ENCODE measurements at places on chromosomes 6 and 20. TPM values are rescaled to one million over a fixed set of nuclear protein-coding genes. Genes with fewer than 3 reads are reported as not detected.
A peak's percentile ranks its signal among the peaks of the same experiment; 100 is the strongest.

- DNase-seq: peak; percentile 13
Observed at GRCh38 chr6:150651808-150652470, 52.3 kb downstream of the PLEKHG1 start.

- DNase-seq: peak; percentile 95
Observed at GRCh38 chr6:133916650-133917151, 27.8 kb downstream of the TCF21 start.

GRCh38 chr6:103893141-103893581 is 966.6 kb downstream of the HACE1 start:
- DNase-seq: peak; percentile 4

DNA sequence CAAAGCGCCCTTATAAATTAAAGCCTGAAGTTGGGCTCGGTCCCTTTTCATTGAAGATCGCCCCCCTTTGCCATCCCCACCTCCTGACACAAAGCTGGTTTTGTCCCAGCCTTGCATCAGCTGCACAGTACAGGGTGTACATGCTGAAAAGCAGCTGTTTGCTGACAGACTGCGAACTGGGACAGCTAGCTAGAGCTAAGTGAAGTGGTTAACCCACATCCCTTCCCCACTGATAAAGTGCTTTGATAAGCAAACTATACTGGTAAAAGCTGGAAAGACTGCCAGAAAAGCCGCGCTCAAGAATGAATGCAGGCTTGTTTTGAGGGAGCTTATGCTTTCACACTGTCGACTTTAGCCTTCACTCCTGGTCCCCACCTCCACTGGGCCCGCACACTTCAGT is 207.3 kb downstream of the GMDS start:
- DNase-seq: peak; percentile 88

GRCh38 chr6:159952289-159953005 is 16.4 kb upstream of the IGF2R start:
- no peak for DNase-seq

GRCh38 chr6:159687341-159687740 is 5.7 kb downstream of the SOD2 start:
- no peak for DNase-seq

DNA sequence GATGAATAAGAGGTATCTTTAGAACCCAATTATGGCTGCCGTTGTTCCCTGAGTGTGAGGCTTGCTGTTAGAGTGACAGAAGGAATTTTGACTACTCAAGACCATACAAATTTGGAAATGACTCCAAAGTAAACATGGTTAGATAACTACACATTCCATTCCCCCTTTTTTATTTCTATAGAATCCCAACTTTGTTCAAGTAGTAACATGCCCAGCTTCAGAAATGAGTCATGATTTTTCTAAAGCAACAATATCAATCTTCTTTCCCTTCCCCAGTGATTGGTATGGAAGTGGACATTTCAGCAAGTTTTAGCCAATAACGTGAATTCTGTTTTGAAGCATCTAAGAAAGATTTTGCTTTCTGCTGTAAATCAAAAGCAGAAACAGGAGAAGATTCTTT is 37.8 kb downstream of the HCRTR2 start:
- peak; percentile 26 for DNase-seq

GRCh38 chr6:124977067-124977908 is 15.1 kb downstream of the RNF217 start:
- no peak for DNase-seq

DNA sequence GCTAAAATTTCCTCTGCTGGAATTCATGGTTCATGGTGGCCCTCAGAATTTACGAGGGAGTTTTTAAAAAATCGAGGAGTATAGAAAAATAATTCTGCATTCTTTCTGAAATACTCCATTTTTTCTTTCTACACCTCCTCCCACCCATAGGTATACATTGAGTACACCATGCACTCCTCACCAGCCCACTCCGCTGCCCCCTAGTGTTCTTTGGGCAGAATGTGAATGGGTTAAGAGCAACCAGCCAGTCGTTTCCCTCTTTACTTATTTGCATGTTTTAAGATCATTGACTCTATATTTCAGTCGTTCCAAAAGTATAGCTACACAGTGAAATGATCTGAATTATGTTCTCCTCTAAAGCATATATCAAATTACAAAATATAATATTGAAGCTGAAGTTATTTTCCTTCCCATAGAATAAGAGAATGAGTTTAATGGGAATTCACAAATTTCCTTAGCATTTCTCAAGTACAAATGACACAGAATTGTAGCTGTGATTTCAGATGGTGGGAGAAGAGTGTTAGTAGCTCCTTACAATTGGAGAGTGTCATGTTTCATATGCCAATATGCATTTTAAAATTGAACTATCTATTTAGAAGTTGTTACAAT is 977.7 kb upstream of the SLC35B3 start:
- DNase-seq: peak; percentile 34

GRCh38 chr20:50420380-50420779 is 89.8 kb upstream of the PTPN1 start:
- no peak for DNase-seq

DNA sequence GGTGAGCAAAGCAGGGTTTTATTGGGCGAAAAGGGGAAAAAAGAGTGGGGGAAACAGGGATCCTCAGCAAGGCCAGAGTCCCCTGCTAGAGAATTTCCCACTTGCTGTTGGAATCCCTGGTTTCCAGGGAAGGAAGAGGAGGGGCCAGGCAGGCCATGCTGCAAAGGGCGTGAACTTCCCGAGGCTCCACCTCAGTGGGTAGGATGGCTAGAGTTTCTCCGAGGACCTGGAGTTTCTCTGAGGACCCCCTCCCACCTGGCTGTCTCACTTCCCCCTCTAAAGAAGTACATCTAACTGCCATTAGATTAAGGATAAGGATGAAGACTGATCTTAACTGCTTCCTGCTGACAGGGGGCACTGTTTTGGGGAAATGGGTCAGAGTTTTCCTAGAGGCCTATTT is 1239.3 kb upstream of the GJE1 start:
- no peak for DNase-seq

DNA sequence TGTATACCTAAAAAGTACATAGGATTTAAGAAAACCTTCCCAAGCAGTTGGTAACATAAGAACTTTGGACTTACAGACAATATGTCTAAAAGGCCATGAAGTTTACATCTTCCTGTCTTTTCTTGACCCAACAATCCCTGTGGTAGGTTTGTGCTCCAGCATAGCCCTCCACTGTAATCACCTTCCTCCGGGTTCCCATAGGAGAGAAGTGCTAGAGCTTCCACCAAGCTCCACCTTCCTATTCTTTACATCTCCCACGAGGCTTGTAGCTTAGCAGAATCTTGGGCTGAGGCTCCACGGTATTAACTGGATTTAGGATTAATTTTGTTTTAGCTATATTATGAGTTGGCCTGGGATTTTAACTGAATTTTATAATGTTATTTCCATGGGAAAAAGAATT is 23.3 kb downstream of the ADGRG6 start:
- DNase-seq: no peak

- no peak for DNase-seq
Observed at GRCh38 chr20:40802886-40803285, 113.8 kb upstream of the MAFB start.

DNA sequence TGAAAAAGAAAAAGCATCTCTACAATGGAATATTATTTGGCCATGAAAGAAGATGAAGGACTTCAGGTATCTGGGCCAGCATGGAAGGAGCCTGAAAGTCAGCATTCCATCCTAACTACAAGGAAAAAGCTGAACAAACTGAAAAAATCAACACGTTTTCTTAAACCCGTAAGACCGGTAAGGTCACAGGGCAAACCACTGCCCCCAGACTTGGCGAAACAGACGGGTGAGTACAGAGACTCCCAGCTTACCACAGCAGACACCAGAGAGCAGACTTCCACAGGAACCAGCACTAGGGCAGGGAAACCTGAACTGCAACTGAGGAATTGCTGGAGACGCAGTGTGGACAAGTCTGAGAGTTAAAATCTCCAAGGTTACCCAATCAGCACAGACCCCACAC is 31.4 kb downstream of the BEND3 start:
- no peak for DNase-seq

- no peak for DNase-seq
Observed at GRCh38 chr20:12740647-12741046, 268.1 kb upstream of the SPTLC3 start.

DNA sequence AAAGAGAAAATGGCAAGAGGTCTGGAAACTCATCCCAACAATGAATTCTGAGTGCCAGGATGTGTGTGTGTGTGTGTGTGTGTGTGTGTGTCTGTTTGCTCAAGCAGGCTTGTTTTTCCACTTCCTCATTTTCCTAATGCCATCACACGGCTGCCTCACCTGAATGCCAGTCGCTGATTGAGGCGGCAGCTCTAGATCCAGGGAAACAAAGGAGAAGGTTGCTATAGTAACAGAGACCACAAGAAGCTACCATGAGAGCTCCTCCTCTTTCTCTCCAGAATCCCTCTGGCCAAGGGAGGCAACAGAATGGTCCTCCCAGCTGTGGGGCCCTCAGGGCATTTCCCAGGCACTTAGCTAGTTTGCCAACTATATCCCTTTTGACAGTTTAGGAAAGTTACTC is 241.1 kb upstream of the TSHZ2 start:
- DNase-seq: no peak

DNA sequence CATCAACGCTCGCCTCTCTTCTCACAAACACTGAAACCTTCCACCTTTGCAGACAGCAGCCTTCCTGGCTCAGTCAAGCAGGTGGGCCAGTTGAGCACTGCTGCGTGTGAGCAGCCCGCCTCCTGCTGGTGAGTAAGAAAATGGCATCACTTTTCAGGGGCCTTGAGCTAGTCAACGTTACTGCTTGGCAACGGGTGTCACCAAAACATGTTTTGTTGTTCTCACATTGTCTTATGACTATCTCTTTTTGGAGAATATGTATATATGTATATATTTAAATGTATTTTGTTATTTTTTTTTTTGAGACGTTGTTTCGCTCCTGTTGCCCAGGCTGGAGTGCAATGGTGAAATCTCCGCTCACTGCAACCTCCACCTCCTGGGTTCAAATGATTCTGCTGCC is 97.0 kb upstream of the AGPAT4 start:
- DNase-seq: peak; percentile 79

DNA sequence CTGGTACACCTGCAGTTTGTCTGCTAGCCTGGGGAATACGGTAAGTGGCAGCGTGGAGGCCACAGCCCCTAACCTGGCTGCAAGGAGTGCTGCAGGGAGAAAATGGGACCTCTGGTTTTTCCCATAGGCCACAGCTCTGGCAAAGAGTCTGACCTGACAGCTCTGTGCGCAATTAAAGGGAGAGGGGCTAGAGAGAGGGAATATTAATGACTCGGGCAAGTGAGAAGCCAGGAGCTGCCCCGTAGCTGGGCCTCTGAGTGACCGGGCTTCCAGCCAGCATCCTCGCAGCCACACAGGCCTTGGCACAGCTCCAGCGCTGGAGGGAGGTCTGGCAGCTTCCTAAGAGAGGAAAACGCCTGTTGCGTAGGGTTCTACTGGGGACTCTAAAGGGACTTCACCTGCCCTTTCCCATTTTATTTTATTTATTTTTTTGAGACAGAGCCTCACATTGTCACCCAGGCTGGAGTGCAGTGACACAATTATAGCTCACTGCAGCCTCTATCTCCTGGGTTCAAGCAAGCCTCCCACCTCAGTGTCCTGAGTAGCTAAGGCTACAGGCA is 18.2 kb upstream of the OCSTAMP start:
- peak; percentile 88 for DNase-seq

GRCh38 chr6:46491201-46491627 is at the start of gene RCAN2:
TSS of gene RCAN2 (minus strand) at chr6:46491449.
- peak; percentile 26 for DNase-seq

DNA sequence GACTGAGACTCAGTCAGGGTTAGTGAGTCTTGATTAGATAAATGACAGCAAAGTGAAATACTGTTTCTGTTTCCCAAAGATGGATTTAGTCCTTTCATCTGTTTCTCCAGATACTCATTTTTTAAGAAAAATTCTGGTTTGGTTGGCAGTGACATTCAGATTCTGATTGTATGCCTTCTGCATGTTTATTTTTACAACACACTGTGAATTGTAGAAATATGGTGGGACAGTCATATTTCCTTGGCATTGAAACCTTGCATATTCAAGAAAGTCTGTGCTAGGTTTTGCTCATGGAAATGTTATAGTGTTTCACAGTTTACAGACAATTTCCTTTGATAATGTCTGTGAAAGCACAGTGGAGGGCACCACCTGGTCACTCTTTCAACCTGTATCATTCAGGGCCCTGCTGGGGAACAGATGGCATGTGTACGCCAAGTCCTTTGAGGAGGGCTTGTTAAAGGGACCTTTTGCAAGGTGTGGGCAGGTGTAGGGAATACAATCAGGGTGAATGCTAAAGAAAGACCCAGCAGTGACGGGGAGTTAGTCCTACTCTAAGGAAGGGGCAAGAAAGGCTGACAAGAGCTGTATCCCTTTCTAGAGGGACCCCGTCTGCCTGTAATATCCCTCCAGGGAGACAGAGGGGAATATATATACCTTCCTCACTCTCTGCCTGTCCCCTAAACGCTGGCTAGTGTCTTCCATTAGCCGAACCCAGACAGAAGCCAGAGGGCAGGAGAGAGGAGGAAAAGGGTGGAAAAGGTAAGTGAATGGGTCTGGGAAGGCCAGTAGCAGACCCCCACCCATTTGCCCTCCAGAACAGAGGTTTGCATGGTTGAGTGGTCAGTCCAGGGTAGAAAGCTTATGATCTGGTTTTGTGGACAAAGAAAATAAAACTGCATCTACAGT is 10.2 kb downstream of the PLCB4 start:
- no peak for DNase-seq

DNA sequence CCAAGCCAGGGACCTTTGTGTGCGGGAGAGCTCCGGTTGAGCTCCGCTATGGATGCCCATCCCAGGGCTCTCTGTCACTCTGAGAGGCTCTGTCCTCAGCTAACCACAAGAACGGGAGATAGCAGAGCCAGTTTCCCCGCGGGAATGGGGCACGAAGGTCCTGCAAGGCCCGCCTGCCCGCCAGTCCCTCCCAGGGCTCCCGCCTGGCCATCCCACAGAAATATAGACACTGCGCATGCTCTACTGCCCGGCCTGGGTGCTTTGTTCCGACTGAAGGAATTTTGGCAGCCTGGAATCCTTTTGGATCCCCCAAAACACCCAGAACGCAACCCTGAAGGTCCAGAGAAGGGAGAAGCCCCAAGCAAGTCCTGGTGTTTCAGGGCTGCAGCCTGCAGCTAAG is 8.6 kb upstream of the DEFB110 start:
- no peak for DNase-seq

GRCh38 chr6:123030282-123030681 is 34.2 kb downstream of the CLVS2 start:
- DNase-seq: no peak

GRCh38 chr6:158312672-158313397 is 570 bp downstream of the TULP4 start:
- DNase-seq: no peak

- DNase-seq: no peak
Observed at GRCh38 chr6:155196911-155197310, 66.9 kb upstream of the CLDN20 start.

Gene VNN1
- not detected for total RNA-seq

Gene RFX6
- not detected for total RNA-seq

Gene GLP1R
- total RNA-seq: not detected

Gene ADAT2
- 4.1 TPM for total RNA-seq

Gene CABLES2
- total RNA-seq: 0.51 TPM

Gene SRSF12
- 0.33 TPM for total RNA-seq

Gene OPRM1
- total RNA-seq: not detected

Gene BPIFB4
- total RNA-seq: not detected

Gene TMEM30A
- 153 TPM for total RNA-seq

Gene EDN3
- not detected for total RNA-seq

Gene PRSS16
- not detected for total RNA-seq

Gene NUS1
- 15.4 TPM for total RNA-seq

All from fibroblast of lung (primary cell).